ENCODE measurements at places on chromosomes 12 and 14.

DNA sequence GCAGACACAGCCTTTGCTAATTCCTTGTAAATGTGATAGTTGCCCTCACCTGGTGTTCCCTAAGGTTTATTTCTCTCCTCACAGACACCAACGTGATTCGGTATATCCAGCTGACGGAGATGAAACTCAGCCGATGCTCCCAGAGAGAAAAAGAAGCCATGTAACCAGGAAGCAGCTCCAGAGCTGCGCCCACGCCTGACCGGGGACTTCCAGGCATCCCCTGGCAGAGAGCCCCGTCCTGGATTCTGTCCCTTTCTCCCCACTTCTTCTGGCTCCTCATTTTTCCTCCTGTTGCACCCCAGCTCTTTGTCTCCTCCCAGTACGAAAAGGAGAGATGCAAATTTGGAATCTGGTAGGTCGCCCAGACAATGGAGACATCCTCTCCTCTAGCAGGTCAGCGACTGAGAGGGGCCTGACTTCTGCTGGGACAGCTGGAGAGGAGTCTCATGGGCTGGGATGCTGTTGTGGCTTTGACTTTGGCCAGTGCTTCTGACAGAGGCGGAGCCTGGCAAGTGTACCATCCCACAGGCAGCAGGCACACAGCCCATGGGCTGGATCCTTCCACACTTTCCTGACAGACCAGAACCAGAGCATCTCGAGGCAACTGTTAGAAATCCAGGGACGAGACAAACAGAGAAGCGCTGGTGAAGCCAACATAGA lies 29.4 kb downstream of the TTC9 start:
- peak; percentile 86 for DNase-seq

DNA sequence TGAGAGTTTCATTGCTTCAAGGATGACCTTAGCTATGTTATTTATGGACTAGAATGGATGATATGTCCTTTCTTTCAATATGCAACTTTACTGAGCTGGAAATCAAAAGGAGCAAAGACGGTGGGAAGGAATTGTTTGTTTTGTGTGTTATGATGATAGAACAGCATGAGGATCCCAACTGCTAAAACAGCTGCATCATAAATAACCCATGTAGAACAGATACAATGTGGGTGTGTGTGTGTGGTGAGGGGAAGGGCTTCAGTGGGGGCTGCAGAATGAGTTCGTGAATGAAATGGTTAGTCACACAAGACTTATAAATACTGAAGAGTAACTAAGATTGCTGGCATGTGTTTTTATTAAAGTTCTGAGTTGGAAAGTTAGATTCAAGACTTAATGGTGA lies 80.1 kb downstream of the DACT1 start:
- DNase-seq = no peak

DNA sequence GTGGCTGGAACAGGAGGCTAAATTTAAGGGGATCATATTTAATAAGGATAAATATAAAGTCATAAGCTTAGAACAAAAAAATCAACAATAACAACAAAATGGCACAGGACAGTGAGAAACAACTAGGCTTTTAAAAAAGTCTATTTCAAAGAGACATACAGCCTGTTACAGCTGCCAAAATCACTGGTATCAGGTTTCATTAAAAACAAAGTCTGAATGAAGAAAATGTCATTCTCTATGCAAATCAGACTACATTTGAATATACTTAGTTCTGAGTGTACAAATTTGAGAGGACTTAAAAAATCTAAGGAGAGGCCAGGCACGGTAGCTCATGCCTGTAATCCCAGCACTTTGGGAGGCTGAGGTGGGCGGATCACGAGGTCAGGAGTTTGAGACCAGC lies 44.0 kb downstream of the TFCP2 start:
- no peak for DNase-seq

GRCh38 chr12:117139025-117139717 lies 40.0 kb upstream of the TESC start:
- no peak for DNase-seq

DNA sequence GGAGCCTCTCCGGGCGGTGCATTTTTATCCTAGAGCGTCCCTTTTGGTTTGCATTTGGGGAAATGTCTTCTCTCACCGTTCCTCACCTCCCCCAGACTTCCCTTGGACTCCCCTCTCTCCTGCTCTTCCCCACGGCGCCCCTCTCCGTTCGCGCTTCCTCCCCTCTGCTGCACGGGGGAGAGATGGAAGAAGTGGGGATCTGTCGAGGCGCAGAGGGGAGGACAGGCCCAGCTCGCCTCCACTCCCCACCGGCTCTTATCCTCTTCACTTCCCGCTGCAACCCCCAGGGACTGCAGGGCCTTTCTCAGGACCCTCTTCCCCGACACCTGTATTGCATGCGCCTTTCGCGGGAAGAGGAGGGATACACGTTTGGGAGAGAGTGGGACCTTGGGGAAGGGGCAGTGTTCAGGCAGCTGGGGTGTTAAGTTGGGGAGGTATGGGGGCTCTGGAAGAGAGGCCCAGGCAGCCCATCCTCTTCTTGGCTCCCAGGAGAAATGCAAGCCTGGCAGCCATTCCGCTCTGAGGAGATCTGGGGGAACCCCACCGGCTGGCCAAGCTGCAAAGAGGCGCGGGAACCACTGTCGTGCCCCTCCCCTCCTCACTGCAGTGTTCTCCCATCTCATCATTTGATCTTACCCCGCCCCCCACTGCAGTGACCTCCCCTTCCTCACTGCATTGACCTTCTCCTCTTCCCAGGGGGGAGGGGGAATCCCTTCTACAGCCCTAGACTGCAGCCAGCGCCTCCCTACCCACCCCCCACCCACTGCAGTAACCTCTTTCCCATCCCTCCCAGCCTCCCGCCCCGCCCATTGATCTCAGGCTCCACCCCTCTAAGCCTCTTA lies 788 bp downstream of the ENO2 start:
- no peak for DNase-seq

- DNase-seq = no peak
These were observed 111.0 kb downstream of the TRAFD1 start for GRCh38 chr12:112236386-112236785.

DNA sequence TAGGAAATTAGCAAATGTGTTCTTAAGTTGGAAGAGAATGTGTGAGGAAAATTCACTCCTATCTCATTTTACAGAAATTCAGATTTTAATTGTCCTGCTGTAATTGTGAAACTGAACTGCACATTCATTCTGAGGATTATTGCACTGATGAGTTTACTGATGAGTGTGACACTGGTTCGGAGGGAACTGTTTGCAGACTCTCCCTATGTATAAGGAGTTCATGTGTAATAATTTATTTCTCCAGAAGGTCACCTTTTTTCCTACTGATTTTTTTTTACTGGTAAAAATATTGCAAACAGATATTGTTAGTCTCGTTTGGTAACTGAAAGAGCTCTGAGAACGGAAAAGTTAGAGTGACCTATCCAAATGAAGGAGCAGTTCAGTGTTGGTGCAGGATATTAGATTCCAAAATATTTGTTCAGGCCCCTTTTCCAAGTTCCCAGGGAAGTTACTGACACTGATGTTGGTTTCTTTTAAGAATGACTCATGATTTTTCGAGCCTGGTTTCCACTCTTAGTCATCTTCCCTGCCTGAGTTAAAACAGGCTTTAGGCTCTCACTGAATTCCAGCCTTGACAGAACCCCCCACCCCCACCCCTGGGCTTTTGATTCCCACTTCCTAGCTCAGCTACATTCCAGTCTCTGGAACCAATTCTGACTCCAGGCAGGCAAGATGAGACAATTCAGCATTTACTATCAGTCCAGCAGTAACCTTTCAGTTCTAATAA lies 18.4 kb downstream of the ANO6 start:
- DNase-seq = peak; percentile 90

DNA sequence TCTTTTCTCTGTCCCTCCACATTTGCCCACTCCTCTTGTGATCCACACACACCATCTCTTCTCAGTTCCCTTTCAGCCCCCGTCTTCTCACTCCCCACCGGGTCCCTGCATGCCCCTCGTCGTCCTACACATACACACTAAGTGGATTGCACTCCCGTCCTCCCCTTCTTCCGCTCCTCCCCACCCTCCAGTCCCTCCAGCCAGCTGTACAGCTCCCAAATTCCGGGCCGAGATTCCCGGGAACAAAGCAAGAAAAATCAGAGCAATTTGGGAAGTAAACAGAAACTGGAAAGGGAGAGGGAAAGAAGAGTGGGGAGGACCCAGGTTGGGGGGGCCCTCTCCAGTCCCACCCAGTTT lies 282 bp upstream of the IGFBP6 start:
- DNase-seq = peak; percentile 50

GRCh38 chr12:94628369-94628768 lies 22.0 kb downstream of the TMCC3 start:
- DNase-seq = no peak

DNA sequence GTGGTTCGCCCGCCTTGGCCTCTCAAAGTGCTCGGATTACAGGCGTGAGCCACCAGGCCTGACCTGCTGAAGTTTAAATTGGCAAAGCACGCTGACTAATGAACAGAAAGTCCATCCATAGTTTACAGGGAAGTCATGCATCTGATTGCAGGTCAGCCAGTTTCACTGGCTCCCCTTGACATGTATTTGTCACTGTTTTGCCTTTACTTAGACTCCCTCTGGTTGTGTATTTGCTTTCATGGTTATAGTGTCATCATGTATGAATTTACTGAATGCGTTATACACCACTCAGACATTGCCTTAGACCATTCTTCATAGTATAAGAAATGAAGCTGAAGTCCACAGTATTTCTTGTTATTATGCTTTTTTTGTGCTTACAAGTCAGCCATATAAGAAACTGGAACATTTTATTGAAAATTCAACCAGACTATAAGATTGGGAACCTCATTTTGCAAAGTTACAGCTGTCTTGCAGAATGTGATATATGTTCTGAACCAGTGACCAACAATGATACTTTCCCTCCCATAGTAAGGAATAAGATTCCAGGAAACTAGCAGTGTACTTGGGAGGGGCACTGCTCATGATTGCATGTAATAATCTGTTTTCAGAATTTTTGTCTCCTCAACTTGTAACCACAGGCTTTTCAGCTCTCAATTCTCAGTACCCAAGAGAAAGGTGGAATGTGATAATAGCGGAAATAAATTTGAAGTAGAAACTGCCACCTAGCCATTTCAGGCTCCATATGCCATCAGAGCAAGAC lies 51.9 kb upstream of the ATF7IP start:
- no peak for DNase-seq

DNA sequence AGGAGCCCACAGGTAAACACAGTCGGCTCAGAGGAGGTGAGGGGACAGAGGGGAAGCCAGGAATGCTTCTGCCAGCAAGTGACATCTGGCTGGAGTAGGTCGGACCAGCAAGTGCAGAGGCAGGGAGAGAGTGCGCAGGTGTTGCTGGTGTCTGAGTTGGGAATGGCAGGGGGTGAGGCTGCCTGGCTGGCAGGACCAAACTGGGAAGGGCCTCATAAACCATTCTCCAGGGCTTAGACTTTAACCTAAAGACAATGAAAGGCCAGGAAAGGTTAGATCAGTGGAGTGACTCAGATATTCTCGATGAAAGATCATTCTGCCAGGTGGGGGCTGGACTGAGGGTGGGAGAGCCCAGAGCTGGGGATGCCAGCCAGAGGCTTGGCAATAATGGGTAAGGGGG lies 66.4 kb downstream of the ITPK1 start:
- no peak for DNase-seq

DNA sequence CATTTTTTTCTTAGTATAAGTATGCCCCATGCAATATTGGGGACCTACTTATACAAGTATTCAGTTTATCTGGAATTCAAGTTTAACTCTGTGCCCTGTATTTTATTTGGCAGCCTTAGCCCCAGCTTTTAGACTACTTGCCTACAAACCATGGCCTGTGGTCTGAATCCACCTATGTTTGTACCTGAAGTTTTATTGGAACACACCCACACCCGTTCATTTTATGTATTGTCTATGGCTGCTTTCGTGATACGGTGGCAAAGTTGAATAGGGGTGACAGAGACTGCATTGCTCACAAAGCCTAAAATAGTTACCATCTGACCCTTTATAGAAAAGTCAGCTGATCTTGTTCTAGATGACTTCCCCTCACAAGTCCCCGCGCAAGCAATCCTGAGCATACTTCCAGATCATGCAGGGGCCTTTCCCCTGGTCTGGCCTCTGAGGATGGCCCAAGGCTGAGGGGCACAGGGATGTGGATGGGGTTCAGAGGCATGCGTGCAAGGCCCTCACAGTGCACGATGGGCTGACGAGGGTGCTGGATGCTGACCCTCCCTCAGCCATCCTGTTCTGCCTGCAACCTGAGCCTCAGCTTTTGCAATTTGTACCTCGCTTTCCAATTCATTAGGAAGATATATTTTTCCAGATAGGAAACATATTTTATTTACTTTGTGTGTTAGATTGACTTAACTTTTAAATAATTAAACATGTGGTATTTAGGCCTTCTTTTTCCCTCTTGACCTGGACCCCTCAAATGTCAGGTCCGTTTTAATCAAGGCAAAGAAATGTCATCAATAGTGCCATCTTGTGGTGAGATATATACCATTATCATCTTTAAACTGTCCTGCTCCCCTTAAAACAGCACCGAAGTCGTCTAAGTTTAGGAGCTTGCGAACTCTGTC lies 527.3 kb upstream of the CCDC196 start:
- DNase-seq = peak; percentile 55

DNA sequence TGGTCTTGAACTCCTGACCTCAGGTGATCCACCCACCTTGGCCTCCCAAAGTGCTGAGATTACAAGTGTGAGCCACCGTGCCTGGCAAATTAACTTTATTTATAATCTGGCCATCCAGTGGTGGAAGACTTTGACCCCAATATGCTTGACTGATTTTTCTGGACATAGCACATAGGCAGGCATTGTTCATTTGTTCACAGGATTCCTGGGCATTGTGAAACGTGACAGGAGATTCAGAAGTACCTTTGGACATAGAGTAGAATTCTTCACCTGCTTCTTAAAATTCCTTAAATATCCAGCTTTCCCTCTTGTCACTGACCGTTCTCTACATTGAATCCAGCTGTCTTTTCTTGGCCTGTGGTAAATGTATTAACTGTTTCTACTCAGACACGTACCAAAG lies 103.1 kb downstream of the SCN8A start:
- no peak for DNase-seq

- no peak for DNase-seq
These were observed 18.9 kb downstream of the TMEM106C start for GRCh38 chr12:47982311-47982710.

DNA sequence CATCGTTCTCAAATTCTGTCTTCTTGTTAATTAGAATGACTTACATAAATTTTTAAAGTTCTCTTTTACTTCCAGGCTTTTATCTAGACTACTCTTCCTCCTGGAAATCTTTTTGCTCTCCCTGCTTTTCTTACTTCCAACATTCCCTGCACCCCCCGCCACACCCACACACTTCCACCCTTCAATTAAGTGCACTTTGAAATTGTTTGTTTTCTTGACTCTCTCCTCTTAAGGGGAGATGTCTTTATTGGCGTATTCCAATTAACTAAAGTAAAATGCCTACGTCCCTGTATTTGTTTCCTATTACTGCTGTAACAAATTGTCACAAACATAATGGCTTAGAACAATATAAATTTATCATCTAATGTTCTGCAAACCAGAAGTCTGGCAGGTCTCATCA lies 125.2 kb upstream of the KRR1 start:
- DNase-seq = no peak

All from AG20443 (cell line).